Activated CD4-positive, CD25-positive, alpha-beta regulatory T cell treated with anti-CD3 and anti-CD28 coated beads, Interleukin-2, amount 50 U/mL, for 24 hours (primary cell): ENCODE measurements at places on chromosomes 6 and 20.
A peak's percentile ranks its signal among the peaks of the same experiment; 100 is the strongest.

DNA sequence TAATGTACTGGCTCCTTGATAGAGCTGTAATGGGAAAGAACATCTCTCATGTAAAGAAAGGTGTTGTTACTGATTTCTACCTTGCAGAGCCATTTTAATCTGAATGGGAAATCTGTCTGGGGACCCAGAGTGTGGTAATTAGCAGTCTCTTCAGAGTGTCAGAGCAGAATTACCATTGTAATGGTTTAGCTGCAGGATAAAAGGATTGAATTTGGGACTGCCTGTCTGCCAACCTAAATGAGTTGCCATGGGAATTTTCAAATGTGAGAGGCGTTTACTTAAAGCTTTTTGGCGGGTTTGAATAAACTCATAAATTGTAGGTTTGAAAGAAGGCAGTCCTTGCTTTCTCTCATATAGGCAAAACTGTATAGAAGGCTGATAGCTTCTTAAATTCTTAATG is 128.8 kb downstream of the QKI start:
- no peak for ATAC-seq

DNA sequence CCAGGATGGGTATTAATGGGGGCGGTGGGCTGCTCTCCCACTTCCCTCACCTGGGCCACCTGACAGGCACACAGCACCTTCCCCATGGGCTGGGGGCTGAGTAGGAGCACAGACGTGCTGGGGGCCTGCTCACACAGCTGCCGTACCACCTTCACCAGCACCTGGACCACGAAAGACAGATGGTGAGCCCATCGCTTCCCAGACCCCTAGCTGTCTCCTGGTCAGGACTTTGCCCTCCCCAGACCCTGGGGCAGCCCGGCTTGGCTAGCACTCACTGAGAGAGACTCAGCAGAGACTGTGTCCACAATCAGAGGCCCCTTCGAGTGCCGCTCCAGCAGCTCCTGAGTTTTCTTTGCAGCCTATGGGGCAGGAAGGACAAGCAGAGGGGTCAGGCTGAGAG is 12.0 kb downstream of the AARS2 start:
- no peak for ATAC-seq

- ATAC-seq, result peak; percentile 33
Observed at GRCh38 chr20:667351-668034, 8.1 kb downstream of the SCRT2 start.

DNA sequence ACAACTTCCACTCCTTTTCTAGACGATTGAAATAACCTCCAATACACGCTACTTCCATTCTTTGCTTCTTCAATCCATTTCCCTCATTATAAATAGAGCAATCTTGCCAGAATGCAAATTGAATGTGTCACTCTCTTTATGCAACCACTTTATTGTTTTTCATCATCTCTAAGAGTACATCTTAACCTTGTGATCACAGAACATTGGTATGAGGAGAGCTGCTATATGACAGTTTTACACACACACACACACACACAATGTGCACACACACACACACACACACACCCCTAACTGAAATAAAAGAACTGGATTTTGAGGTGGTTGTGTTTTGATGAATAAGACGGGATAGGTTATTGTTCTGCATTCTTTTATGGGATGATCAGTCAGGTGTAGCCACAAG is 187.0 kb downstream of the HDGFL1 start:
- no peak for ATAC-seq

DNA sequence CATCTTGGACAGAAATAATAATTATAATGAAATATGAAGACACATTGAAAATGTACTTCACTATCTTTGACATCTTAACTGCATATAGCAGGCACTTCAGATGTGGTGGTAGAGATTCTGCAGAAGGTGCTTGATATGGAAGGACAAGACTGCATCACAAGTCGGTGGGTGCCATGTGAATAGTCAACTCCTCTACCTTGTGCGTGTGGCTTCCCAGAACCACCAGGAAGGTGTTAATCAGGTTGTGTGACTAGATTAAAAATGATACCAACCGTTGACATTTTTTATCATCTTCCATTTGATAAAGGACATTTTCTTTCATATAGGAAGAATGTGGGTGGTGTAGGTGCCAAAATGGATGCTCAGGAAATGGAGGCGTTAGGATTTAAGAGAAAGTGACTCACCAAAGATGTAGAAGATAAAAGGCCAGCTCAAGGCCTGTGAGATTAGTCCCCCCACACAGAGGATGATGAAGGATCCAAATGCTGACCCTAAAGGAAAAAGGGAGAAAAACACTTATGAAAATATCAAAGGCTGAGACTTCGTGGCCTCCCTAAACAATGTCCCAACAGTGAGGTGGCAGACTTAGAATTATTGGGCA is 12.3 kb downstream of the SLC17A2 start:
- ATAC-seq, result no peak

GRCh38 chr6:16635291-16635809 is 125.9 kb downstream of the ATXN1 start:
- no peak for ATAC-seq

- ATAC-seq, result no peak
Observed at GRCh38 chr6:54775576-54775975, 71.0 kb upstream of the FAM83B start.

DNA sequence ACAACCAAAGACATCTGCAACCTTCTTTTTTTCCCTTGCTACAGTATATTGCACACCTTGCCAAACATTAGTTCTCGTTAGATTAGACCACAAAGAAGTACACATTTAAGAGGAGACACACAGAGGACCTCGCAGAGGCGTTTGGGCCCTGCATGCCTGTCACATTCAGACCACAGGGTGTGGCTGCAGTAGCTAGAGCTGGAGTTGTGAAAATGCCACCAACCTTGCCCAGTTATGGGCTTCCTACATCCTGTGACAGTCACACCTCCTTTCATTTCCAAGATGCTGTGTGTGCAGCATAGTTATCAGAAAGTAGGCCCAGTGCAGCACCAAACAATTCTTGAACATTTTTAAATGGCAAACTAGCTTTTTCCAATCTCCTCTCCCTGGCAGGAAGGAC is 2.4 kb downstream of the SYNE1 start:
- ATAC-seq, result no peak

GRCh38 chr6:125526007-125526720 is 223.3 kb upstream of the HEY2 start:
- no peak for ATAC-seq

GRCh38 chr20:10385850-10386544 is 48.0 kb downstream of the MKKS start:
- no peak for ATAC-seq

GRCh38 chr20:20786428-20786827 is 74.0 kb upstream of the RALGAPA2 start:
- ATAC-seq, result no peak

- ATAC-seq, result no peak
Observed at GRCh38 chr20:36251426-36251825, 15.1 kb downstream of the AAR2 start.

DNA sequence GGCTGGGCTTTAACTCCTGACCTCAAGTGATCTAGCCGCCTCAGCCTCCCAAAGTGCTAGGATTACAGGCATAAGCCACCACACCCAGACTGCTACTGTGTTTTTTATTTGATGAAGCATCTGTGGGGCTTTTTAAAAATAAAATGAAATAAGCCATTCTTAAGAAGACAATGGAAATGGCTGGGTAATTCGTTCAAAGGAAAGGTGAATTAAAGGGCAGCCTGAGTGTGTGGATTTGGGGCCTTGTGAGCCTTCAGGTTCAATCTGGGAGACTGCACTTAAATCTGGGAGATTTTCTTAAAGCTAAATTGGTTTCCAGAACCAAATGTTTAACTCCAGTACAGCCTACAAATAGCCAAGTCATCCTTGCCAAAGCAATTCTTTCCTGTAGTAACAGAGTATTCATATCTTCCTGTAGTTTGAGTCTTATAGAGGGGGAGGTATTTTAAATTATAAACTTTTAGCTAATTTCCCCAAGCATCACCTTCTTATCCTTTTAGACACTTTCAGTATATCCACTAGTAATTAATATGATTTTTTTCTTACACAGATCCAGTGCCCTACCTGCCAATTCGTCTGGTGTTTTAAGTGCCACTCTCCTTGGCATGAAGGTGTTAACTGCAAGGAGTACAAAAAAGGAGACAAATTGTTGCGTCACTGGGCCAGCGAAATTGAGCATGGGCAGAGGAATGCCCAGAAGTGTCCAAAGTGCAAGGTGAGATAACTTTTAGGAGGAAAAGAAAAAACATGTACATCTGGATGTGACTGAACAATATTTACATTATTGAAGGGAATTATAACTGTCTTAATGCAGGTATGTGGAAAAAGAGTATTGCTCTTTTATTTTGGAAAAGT is 95.4 kb downstream of the RNF217 start:
- ATAC-seq, result no peak
